ENCODE measurements at places on chromosomes 4 and X.

- no peak for DNase-seq
Observed at GRCh38 chr4:60948008-60948407, 252.1 kb upstream of the ADGRL3 start.

DNA sequence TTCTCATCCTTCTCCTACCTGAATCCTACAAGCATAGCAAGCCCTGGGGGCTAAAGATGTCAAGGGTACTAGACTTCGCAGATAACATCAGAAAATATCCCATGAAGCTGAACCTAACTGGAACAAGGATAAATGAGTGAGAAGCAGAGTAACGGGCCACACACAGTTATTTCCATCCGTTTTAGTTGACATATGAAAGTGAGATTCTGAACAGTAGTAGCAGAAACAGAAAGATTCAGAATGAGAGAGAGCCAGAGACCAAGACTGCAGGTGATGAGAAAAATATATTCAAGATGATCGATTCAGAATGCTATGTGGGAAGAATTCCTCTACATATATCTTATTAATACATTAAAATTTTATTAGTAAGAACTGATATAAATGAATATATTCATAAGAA lies 165.1 kb downstream of the TSPAN5 start:
- no peak for DNase-seq

DNA sequence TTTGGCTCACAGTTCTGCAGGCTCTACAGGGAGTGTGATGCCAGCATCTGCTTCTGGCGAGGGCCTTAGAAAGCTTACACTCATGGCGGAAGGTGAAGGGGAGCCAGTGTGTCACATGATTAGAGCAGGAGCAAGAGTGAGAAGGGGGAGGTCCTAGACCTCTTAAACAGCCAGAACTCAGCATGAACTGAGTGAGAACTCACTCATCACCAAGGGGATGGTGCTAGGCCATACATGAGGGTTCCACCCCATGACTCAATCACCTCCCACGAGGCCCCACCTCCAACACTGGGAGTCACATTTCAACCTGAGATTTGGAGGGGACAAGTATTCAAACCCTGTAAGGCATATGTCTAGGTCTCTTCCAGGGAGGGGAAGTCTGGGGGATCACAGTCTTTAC lies 33.4 kb downstream of the SPRY1 start:
- no peak for DNase-seq

- DNase-seq = no peak
Observed at GRCh38 chr4:187426511-187426910, 569.1 kb upstream of the ZFP42 start.

GRCh38 chr4:141643557-141643956 lies 7.2 kb downstream of the IL15 start:
- no peak for DNase-seq

DNA sequence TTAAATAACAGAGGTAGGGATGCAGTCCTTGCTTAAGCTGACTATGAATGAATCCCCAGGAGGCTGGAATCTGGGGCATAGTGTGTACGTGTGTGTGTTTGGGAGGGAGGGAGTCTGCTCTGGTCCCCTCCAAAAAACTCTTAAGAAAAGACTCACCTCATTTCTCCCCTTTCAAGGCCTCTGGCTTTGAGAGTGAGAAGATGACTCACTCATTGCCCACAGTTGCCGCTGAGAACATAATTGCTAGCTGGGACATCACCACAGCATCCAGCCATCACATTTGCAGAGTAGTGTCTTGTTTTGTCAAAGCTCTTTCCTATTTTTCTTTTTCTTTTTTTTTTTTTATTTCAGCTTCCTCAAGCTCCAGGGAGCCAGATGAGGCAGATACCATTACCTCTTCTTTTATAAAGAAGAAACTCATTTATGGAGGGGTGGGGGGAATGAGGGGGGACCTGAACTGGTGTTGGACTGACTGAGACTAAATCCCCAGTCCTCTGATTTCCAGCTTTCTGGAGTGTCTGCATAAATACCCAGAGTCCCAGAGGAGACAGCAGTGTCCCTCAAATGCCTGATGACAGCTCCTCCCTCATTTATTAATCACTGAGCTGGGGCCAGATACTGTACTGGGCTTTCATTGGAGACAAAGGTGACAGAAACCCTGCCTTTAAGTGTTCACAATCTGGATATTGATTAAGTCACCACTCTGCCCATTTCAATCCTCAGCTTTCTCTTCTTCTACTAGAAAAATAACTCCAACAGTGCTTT lies 61.9 kb upstream of the LAS1L start:
- peak; percentile 30 for DNase-seq

- peak; percentile 29 for DNase-seq
Observed at GRCh38 chr4:118850488-118851173, 14.7 kb upstream of the SEC24D start.

DNA sequence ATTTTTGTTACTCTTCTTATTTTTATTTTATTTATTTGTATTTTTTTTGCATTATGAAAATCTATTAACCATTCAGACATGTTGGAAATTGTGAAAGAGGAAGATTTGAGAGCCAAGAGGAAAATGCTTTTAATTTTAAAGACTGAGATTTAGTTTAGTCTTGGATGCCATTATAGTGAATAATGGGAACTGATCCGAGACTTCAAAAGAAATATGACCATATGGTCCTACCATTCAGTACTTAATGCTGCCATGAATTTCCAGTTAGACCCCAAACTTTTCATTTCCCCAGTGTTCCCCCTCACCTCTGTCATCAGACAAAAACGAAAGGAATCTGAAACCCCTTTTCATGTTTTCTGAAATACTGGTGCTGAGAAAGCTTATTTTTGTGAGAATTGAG lies 95.5 kb downstream of the TENM3 start:
- no peak for DNase-seq

GRCh38 chrX:70033348-70034051 lies 16.2 kb downstream of the AWAT2 start:
- no peak for DNase-seq

DNA sequence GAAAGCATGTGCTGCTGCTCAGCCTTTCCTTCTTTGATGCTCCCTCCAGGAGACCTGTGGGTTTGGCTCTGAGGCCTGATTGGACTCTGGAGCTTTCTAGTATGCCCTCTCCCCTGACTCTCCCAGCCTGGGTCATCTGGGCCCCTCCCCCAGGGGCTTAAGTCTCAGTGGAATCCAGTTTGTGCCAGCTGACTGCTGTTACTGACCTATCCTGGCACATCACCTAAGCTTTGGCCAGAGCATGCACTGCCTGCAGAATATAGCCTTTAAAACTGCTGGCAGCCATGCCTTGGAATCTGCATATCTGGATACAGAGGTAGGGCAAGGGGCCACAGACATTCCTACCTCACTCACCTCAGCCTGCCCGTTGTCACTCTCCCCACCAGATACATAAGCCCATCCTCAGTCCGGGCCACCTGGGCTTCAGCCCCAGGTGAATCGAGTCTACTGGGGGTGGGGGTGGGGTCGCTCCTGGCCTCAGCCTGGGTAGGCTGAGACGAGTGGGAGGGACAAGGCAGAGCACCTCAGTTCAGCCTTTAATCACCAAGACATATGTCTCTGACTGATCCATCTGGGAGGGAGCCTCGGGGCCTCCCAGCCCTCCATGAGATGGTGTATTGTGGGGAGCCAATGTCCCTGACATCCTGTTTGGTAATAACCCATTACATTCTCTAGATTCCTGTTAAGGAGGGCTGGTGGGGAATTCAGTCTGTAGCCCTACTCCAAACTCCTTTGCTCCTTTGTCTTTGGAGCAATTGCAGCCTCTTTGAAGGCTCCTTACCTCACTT lies 61.2 kb downstream of the STARD8 start:
- no peak for DNase-seq

All from activated T-helper 2 cell treated with anti-CD3 and anti-CD28 coated beads, Interferon-gamma antibody, Interleukin-2, Interleukin-4, amounts not matched to agents 10 μg/mL and 5 μg/mL and 100 μg/mL, durations not matched to agents 14 hours and 24 hours and 36 hours (primary cell).